ENCODE measurements at places on chromosomes 12 and 14.
A peak's percentile ranks its signal among the peaks of the same experiment; 100 is the strongest.

DNA sequence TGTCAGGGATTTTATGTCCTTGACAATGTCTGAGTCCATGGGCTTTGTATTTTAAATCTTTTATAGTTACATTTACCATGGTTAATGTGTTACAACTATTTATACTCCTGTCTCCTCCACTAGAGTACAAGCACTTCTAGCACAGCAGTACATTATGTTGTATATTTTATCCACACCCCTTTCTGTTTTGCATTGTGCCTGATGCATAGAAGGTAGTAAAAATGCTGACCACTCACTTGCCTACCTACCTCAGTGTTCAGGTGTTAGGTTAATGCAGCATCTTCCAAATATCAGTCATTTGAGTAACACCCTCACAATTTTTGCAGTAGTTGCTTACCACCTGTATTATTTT lies 31.1 kb upstream of the SLC38A2 start:
- no peak for DNase-seq

- no peak for DNase-seq
These were observed 205.6 kb downstream of the CRADD start for GRCh38 chr12:93882763-93883162.

DNA sequence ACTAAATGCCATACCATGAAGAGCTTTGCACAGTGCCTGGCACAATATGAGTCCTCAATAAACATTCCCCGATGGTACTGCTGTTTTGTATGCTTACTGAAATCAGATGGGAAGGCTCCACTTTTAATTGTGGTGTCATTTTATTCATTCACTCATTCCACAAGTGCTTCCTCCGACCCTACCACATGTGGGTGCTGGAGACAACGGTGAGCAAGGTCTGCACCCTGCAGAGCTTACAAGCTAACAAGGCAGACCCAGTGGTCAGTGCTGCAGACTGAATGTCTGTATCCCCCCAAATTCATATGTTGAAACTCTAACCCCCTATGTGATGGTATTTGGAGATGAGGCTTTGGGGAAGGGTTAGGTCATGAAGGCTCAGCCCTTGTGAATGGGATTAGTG lies 48.3 kb downstream of the RFX4 start:
- DNase-seq: no peak

DNA sequence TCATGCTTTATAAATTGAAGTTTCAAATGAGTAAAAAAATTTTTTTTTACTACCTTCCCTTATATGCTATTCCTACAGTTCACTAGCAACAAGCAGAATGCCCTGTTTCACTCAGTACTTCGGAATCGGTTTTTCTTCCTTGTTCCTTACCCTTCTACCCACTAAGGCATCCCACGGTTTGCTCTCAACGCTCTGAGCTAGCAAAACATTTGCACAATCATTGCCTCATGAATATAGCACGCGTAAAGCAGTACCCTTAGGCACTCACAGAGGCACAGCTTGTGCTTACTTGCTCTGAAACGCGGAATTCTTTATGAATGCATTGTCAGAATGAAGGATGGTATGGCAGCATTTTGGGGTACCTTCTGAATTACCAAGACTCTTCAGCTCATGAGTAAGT lies 45.0 kb downstream of the PPP1R13B start:
- no peak for DNase-seq

GRCh38 chr12:48307269-48307668 lies 43.5 kb downstream of the ZNF641 start:
- no peak for DNase-seq

GRCh38 chr12:120855823-120856588 lies 48.2 kb downstream of the SPPL3 start:
- peak; percentile 37 for DNase-seq

DNA sequence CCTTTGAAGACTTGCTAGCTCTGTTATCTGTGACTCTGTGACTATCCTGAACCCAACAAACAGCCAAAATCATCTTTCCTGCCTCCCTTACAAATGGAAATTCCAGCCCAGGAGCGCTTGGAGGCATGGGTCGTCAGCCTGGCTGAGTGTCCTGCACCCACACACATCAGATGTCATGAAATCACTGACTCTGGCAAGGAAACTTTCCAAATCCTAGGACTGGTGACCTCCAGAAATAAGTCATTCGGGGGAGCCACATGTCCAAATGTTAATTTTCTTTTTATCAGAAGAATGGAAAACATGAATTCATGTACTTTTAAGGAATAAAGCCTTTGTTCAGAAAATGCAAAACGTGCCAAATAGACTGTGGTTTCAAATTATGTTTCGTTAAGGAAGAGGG lies 96.3 kb upstream of the EVL start:
- DNase-seq: no peak

DNA sequence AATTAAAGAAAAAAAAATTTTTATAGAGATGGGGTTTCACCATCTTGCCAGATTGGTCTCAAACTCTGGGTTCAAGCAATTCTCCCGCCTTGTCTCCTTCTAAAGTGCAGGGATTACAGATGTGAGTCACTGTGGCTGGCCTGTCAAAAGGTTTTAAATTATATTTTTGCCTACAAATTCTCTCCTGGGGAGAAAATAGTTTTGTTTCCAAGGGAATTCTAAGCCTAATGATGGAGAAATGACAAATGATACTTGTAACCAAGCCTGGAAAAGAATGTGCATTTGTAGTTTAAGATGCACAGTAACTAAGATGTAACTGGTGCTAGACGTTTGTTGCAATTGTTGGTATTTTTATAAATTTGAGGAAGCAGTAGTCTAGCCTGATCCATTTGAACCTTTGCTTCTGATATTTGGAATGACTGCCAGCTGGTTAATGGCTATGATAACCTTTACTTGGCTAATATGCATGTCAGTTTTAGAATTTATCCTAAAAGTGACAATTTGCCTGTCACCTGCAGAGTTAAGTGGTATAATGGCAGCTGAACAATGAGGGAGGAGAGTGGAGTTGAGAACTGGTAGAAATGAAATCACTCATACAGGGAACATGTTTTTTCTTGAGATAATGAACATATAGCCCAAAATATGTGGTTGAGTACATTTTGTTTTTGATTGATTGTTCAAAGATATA lies 148.0 kb downstream of the FUT8 start:
- DNase-seq: no peak

- DNase-seq: no peak
These were observed 3.3 kb downstream of the ALDH6A1 start for GRCh38 chr14:74080820-74081460.

GRCh38 chr14:100539766-100540140 lies 47.5 kb downstream of the BEGAIN start:
- DNase-seq: no peak

- no peak for DNase-seq
These were observed 70.7 kb downstream of the PTPN11 start for GRCh38 chr12:112489456-112489855.

GRCh38 chr12:102596031-102596430 lies 115.7 kb upstream of the IGF1 start:
- no peak for DNase-seq

DNA sequence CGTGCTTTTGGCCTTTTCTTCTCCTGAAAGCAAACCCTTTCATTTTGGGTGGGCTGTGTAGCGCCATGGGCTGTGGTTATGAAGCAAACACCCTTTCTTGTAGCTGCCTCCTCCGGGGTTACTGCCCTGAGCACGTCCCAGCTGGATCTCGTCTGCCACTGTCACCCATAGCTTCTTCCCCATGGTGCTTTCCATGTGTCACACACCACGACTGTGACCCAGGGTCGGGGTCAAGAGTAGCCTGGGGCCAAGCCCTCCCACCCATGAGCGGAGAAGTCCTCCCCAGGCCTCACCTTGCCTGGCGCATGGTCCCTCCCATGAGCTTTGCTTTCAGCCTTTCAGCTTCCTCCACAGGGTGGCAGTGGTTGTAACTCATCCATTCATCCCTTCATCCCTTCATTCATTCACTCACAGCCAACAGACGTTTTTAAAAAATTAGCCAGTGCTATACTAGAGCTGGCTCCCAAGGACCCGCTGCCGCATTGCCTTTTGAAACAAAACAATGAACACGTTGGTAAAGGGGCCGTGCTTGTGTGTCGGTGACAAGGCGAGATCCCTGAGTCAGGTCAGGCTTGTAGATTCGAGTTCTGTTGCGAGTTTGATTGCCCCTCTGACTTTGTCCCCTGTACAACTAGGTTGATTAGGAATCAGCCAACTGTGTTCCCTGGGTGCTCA lies 29.5 kb downstream of the MEG3 start:
- no peak for DNase-seq

DNA sequence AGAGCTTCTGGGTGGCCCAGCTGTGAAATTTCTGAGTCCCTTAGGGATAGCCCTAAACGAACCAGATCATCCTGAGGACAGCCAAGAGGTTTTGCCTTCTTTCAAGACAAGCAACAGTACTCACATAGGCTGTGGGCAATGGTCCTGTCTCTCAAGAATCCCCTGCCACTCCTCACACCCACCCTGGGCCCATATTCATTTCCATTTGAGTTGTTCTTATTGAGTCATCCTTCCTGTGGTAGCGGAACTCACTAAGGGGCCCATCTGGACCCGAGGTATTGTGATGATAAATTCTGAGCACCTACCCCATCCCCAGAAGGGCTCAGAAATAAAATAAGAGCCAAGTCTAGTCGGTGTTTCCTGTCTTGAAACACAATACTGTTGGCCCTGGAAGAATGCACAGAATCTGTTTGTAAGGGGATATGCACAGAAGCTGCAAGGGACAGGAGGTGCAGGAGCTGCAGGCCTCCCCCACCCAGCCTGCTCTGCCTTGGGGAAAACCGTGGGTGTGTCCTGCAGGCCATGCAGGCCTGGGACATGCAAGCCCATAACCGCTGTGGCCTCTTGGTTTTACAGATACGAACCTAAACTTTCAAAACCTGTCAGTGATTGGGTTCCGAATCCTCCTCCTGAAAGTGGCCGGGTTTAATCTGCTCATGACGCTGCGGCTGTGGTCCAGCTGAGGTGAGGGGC lies 38.9 kb downstream of the DAD1 start:
- peak; percentile 74 for DNase-seq

- no peak for DNase-seq
These were observed 9.2 kb upstream of the RAD52 start for GRCh38 chr12:958588-959123.
